Stimulated activated CD4-positive, alpha-beta T cell treated with anti-CD3 and anti-CD28 coated beads, Interleukin-1b, Interleukin-23, amount 100 ng/mL, for 48 hours (primary cell): ENCODE measurements at places on chromosomes 3 and 15.

DNA sequence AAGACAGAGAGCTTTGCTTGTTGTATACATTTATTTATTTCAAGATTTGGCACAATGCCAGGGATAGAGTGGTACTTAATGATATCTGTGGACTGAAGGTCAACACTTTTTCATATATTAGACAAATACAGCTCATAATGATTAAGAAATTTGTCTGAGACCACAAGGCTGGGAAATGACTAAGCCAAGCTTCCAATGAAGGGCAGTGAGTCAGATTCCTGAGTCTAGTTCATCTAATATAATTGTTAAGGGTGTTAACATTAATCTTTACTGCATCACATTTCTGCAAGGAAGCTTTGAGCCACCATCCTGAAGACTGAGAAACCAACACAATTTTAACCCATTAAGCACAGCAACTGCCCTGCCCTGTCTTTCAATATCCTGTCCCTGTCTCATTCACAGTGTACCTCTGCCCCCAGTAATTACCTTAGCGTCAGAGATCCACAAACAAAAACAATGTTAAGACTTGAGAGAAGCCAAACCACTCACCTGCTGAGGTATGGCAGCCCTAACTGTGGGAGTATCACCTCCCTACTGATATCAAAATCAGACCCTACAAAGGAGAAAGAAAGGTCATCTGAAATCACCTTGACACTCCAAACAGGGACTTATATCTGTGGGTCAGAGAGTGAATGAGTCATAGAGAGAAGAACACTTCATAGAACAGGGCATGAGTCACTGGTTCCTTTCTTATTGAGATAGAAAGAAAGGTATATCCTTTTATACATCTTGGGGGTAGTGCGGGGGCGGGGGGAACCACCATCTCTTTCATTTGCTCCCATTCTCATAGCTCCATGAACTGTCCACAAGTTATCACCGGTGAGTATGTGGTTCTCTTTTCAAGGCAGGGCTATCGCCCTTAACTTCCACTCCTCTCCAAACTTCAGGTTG is 74.7 kb downstream of the MAGI1 start:
- DNase-seq = peak; percentile 57

- no peak for DNase-seq
Observed at GRCh38 chr3:8499181-8499611, 2.4 kb upstream of the LMCD1 start.

GRCh38 chr15:67821784-67822440 is 3.4 kb upstream of the SKOR1 start:
- DNase-seq = no peak

DNA sequence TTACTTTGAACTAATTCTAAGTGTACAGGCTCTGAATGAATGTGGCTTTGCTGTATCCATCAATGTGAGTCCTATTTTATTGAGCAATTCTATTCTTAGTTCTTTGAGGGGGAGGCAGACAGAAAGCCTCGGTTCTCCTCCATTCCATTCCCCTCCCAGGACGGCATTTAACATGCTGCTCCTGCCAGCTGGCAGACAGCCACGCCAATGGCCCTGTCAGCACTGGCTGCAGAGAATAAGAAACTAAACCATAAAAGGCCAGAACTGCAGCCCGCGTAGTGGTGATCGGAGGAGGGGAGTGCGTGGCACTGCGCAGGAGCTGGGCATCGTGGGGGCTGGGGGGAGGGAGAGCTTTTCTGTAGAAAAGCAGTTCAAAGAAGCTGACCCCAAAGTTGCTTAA is 76.0 kb upstream of the HACD2 start:
- no peak for DNase-seq

GRCh38 chr15:96948981-96949380 is 618.5 kb downstream of the NR2F2 start:
- DNase-seq = no peak

- no peak for DNase-seq
Observed at GRCh38 chr3:146169891-146170290, 8.9 kb upstream of the PLOD2 start.

- no peak for DNase-seq
Observed at GRCh38 chr3:129567176-129567705, 24.3 kb downstream of the H1-8 start.

GRCh38 chr3:17553080-17553479 is 189.4 kb downstream of the TBC1D5 start:
- no peak for DNase-seq

- DNase-seq = no peak
Observed at GRCh38 chr15:73946795-73947370, 20.6 kb downstream of the LOXL1 start.

GRCh38 chr15:43776718-43777266 is at the start of gene ELL3:
Gene ELL3, minus strand, starts transcription at chr15:43776966. Its CDS starts 65 bp downstream, at chr15:43776901.
- peak; percentile 75 for DNase-seq
